ENCODE measurements at places on chromosomes 1 and 21. TPM values are rescaled to one million over a fixed set of nuclear protein-coding genes. Genes with fewer than 3 reads are reported as not detected.

- no peak for DNase-seq
These were observed 4.2 kb downstream of the SOD1 start for GRCh38 chr21:31663584-31664249.

GRCh38 chr1:47711184-47711847 lies 273.5 kb downstream of the FOXD2 start:
- no peak for DNase-seq

DNA sequence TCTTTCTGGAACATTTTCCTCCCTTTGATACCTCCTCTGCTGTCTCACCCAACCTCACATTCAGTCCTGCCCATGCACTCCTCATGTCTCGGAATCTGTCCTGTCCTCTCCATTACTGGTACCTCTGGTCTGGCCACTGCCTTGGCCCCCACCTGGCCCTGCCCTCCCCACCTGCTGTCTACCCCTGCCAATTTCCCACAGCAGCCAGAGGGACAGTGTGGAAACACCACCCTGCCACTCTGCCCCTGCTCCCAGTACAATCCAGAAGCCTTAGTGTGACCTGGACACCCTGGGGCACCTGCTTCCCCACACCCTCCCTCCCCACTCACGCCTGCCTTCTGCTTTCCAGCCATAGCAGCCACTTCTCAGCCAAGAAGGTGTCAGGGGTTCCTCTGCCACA lies 534.4 kb downstream of the MATN1 start:
- DNase-seq, result no peak

The GREM2 gene
- 9.0 TPM for polyA plus RNA-seq

DNA sequence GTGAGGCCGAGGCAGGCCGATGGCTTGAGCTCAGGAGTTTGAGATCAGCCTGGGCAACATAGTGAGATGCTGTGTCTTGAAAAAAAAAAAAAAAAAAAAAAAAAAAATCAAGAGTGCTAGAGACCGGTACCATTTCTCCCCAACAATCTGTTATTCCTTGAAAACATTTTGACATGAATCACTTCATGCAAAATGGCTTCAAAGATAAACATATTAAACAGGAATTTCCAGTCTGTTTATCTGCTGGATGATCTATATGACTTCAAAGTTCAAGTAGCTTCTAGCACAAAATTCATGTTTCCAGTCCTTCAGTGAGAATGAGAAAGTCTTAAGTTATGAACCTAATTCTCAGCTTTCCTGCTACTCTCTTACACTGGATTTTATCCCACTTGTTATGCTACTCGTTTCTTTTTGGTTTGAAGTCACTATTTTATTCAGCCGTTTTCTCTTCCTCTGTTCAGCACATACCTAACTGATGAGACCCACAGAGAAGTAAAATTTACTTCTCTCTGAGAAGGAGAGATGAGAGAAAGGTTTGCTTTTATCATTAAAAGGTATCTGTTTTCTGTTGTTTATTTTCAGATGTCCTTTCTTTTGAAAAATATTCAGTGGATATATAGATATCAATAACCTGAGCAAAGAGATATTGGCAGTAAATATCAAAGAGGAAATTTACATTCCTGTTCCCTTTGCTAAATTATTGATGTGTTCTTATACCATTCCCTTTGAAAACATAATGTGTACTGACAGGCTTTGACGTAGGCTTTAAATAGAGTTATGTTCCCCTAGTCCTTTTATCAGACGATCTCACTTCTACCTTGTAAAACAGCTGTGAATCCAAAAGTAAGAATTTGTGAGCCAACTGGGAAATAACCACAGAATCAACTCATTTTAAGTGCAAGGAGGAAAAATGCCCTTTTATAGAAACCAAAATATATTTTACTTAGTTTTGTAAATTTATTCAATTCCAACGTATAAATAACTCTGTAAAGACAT lies 38.2 kb downstream of the CD46 start:
- DNase-seq, result no peak

DNA sequence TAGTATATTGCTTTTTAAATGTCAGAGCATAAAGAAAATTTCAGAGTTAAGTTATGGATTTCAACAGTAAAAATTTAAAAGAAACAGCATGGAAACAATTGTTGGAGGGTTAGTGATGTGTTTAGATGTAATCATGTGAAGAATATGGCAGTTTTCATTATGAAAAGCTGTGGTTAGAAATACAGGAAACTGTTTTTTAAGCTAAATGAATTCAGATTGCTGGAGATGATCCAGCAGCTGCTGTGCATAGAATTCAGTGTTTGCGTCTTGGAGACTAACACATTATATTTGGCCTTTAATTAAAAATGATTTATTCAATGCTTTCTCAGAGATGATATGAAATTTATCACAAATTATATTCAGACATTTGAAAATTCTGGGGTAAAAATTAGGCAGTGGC lies 273.6 kb upstream of the LRRC7 start:
- DNase-seq, result no peak

DNA sequence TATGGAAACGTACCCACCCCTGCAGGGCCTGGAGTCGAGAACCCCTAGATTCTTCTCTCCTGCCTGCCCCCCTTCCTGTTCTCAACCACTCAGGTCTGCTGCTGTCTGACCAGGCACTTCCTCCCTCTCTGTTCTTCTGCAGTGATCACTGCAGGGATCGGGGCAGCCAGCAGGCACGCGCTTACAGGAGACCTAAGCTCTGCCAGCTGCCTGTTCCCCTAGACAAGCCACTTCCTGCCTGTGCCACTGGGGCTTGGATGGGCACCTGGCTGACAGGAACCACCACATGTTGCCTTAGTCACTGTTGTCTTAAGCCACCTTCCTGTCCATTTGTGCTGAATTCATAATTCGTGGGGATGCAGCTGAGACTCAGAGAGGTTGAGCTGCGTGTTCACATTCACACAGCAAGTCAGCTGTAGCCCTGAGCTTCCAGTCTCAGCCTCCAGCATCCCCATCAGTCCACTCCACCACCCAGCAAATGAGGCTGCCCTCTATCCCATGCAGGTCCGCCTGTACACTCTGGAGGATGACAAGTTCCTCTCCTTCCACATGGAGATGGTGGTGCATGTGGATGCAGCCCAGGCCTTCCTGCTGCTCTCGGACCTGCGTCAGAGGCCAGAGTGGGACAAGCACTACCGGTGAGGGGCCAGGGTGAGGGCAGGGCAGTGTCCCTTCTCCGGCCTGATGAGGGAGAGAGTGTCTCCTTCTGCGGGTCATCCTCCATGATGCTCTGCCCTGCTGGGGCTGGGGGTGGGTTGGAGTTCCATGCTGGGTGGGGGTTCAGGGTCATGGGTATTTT lies 18.6 kb downstream of the FAM151A start:
- DNase-seq, result no peak

The AKNAD1 gene
- 0.63 TPM for polyA plus RNA-seq

DNA sequence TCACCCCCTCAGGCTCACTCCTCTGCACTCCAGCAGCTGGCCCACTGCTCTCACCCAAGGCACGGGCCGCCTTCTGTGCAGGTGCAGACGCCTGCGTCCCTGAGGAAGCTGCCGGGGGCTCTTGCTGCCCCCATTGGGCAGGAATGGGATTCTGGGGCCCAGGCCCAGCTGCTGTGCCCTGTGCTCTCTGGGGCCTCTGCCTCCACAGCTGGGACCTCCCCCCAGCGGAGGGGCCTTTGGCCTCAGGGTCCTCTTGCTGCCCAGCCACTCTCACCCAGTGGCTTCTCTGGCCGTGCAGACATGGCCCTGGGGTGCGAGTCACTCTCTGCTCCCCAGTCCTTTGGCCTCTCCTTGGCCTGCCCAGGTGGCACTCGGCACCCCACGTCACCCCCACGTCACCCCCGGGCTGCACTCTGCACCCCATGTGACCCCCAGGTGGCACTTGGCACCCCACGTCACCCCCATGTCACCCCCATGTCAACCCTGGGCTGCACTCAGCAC lies 19.1 kb upstream of the LRRC3 start:
- no peak for DNase-seq

The PLXNA2 gene
- 52.8 TPM for polyA plus RNA-seq

The C8B gene
- not detected for polyA plus RNA-seq

The CELF3 gene
- polyA plus RNA-seq, result 90.7 TPM

GRCh38 chr1:66270119-66270812 lies 263.7 kb upstream of the SGIP1 start:
- no peak for DNase-seq
